ENCODE measurements at places on chromosomes 11 and 22.
A peak's percentile ranks its signal among the peaks of the same experiment; 100 is the strongest.

DNA sequence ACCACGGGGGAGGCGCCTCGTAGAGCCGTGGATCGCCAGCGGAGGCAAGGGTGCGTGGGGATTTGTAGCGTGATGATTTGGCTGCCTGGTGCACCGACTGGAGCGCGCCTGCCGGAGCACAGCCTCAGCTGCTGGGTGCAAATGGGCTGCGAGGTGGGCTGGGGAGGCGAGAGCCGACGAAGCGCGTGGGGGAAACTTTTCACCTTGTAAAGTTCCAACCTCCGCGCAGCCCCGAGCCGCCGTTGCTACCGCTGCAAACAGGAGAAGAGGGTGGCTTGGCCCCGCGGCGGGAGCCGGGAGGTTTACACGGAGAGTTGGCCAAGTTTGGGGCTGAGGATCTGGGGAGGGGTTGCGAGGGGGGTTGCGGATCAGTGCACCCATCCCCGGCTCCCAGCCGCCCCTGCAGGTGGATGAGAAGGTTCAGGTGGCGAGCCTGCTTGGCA, 528 bp downstream of the FAT3 start:
- DNase-seq: no peak

DNA sequence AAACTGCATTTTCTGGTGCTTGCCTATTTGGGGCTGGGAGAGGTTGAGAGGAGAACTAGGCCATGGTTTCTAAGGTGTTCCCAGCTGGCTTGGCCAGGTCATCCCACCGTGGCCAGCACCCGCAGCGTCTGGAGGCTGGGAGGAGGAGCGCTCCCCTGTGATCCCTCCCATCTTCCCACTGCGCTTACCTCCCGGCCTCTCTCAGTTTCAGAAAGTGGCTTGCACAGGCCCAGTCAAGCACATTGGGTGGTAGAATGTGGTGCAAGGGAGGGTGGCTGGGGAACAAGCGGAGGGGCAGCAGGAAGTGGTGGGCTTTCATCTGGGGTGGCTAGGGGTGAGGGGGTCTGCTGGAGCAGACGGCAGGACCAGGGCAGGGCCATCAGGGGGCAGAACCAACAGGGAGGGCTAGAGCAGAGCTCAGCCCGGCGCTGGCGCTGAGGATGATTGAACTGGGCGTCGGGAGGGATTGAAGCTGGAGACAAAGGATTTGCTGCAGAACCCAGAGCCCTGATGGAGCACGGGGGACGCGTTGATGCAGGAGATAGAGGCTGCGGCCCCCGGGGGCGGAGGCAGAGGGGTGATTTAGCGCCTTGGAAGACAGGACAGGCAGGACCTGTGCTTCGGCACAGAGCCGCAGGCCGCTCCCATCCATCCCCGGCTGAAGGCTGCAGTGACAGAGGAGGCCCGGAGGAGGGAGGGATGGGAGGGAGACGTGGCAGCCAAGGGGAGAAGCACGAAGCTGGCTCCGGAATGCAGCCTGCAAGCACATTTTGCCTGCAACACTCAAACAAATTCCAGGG, 76.0 kb downstream of the TRIM29 start:
- peak; percentile 33 for DNase-seq

DNA sequence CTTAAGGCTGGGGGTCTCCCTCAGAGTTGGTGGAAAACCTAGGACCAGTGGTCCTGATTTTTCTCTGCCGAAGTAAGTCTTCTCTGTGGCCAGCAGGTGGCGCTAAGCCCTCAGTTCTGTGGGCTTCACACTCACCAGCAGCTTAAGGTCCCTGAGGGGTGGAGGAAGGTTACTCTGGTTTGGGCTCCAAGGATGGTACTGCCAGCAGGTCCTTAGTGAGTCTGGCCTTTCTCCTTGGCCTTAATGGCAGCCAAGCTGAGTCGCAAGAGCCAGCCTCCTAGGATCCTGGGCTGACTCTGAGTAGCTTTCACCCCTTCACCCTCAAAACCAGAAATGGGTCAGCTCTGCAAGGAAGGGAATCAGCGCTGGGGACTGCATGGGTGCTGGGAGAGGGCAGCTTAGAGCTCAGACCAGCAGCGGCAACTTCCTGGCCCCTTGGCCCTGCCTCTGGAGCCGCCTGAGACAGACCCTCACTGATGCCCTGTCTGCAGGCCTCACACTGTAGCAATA, 4.4 kb downstream of the KCNJ11 start:
- DNase-seq: peak; percentile 48

DNA sequence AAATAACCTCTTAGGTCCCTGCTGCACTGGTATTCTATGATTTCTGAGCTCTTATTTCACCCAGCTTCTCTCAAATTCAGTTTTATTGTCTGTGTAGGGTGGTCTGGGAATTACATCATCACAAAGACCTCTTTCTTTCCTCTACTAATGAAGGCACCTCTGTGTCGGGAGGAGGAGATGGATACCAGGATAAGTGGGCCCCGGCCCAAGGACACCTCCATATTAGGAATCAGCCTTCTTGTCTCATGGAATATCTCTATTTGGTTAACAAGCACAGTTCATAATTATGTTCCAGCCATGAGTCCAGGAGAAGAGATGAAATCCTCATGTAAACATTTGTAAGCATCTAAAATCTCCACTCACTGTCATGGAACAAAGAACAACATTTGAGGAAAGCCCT, 9.4 kb downstream of the PARVA start:
- DNase-seq: no peak

GRCh38 chr11:114228435-114229411, 67.5 kb upstream of the NNMT start:
- DNase-seq: no peak

GRCh38 chr11:36509201-36509639, 852 bp downstream of the TRAF6 start:
- DNase-seq: peak; percentile 51

- DNase-seq: no peak
Measured at GRCh38 chr11:120134106-120134930, 3.6 kb downstream of the TRIM29 start.

DNA sequence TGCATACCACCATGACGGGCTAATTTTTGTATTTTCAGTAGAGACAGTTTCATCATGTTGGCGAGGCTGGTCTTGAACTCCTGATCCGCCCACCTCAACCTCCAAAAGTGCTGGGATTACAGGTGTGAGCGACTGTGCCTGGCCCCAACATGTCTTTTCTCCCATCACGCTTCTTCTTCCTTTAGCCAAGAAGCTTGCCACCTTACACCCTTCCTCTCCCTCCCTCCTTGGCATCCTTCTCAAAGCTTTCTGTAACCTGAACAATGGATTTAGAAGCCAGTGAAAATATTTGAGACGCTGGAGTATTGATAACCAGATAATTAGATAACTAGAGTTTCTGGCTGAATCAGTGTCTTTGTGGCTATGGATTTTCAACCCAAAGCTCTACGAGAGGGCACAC, 11.3 kb upstream of the NNMT start:
- no peak for DNase-seq

DNA sequence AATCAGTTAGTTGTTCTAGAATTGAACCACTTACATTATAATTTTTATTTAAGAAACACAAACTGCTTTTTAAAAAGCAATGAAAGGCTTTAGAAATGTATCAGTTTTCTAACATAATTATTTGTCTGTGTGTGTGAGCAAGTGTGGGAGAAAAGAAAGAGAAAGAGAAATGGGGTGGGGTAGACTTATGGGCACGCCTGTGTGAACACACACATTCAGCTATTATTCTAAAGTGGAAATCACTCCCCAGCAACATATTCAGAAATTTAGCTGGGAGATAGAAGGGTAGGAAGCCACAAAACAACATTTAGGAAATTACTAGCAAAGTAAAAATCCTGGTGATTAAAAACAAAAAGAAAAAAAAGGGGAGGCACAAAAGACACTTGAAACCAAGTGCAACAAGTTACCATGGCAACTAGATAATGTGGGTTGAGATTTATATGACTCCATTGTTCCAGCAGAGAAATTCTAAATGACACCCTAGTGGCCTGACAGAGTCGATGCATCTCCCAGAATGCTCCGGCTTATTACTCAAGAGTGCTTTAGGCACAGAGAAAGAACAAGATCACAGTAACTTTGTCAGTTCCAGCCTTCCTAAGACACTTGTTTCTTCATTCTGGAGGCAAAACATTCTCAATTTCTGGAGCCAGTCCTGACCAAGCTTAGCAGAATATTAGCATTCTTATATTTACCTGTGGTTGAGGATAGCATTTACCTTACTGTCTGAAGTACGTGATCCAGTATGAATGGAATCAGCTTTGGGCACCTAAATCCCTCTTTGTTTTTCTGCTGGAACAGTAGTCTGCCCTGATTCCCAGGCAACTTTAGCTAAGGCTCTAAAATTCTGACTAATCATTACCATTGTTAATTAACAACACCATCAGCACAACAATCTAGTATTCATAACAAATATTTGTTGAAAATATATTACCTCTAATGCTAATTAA, 444.4 kb downstream of the DLG2 start:
- peak; percentile 68 for DNase-seq

DNA sequence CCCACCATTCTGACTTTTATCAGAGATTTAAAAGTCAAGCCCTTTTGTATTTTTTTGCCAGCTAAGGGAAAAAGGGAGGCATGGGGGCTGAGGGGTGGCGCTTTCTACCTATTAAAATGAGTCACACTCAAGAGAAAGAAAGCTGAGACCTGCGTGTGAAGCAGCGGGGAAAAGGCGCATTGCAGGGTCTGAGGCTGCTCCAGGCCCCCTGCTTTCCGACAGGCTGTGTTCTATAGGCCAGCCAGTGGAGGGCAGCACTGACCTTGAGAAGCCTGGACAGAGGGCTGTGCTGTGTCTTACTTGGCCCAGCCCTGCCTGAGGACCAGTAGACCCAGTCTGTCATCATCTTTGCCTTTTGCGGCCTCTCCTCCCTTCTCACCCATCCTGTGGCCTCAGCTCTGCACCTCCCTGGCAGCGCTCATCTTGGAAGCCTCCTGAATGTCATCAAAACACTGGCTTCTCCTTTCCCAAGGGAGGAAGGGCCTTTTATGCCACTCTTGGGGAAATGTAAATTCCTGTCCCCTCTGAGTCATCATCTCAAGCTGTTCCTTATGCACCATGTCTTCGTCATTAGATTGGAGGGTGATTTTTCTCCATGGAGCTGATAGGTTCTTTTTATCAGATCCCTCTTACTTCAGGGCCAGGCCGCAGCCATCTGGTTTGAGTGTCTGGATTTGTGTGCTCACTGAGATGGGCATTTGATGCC, 12.6 kb upstream of the MAPK8IP1 start:
- DNase-seq: peak; percentile 93

DNA sequence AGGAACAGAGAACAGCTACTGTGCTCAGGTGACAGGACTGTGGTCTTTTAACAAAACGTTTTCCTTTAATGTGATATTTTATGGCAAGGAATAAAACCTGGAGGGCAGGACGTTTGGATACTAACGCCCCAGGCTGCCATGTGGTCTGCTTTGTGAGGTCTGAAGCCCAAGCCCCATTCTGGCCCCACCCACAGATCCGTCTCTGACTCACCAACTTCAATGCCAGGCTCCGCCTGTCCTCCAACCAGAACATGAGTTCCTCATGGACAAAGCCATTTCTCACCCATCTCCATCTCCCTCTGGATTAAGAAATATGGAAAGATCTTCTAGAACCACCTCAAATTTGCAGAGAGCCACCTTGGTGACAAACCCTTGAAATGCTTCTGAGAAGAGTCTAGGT, 148.8 kb downstream of the CRYBB2 start:
- peak; percentile 64 for DNase-seq

DNA sequence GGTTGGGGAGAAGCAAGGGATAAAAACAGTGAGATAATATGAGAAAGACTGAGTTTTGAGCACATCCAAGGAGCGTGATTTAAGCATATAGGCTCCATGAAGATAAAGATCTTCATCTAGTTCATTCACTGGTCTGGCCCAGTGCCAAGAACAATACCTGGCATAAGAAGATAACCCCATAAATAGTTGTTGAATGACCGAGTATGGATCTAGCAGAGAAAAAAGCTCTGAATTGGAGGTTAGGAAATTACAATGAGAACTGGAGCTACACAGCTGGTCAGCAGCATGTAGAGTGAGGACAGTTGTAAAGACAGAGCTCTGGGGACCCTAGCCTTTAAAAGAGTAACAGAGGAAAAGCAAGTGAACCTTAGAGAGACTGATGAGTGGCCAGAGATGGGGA, 33.0 kb upstream of the PAK1 start:
- DNase-seq: peak; percentile 49

DNA sequence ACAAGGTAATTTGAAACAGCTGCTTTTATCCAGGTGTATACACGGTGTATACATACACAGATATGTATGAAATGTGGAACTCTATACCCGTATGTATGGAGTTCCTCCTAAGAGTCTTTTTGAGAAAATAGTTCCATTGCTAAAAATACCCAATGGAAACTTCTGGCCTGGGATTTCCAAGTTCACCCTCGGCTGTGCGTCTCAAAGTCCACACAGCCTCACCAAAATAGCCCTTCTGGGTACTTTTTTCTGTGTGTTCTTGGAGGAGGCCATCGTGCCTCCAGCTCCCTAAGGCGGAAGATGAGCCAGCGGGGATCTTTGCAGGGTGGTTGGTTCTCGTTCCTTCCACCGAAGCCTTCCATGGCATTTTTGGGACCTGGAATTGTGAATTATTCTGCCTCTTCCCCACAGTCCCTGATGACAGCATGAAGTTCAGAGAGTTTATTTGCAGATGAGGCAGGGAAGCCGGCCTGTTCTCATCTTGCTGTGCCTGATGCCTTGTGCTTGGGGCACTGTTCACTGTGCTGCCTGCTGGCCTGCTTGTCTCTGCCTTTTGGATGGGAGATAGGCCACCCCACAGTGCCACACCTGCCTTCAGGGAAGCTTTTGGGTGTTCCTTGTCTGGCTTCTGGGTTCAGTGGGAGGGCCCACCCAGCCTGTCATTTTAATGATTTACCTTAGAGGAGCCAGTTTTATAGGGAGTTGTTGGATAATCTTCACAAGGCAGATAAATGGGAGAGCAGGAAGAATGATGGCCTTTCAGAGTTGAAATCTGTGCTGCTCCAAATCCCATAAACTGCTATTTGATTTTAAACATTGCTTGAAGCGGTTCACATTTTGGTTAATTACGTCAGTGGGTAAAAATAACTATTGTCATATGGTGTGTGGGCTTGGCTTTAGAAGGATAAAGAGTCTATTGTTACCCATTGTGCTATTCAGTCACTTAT, 112.7 kb upstream of the OR4B1 start:
- peak; percentile 81 for DNase-seq

- DNase-seq: peak; percentile 65
Measured at GRCh38 chr11:116787786-116788486, at the start of gene ZPR1. ZPR1 (minus strand) TSS chr11:116788023; CDS start chr11:116787990, 33 bp downstream.

DNA sequence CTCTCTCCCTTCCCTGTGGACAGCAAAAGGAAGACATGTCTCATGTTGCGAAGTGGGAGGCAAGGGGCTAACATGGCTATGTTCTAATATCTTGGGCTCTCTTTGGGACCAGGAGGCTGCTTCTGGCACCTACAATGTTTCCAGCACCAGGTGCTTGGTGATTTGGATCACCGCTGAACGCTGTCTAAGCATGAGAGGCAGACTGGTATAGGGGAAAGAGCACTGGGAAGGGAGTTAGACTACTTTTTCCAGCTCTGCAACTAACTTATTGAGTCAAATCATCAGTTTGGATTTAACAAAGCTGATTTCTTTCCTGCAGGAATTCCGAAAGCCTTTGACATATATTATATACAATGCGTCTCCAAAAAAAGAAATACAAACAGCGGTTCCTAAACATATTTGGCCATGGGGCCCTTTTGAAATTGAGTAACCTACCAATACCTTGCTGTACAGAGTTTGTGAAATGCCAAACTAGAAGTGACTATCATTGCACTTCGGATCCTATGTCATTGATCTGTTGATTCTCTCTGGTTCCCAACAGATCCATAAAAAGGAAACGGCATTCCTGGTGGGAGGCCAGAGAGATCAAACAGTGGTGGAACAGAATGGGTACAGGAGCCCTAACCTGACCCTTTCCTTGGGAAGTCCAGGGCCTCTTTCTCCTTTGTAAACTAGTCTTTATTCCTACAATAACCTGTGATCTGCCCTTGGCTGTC, 37.8 kb downstream of the FBXO7 start:
- DNase-seq: no peak

- DNase-seq: no peak
Measured at GRCh38 chr11:135015966-135016365, 603.9 kb upstream of the B3GAT1 start.

Data from astrocyte (in vitro differentiated cells and primary cell).